Astrocyte of the spinal cord (primary cell): ENCODE measurements at places on chromosomes 2 and 18.

- no peak for DNase-seq
These were observed 185.9 kb downstream of the ZNF521 start for GRCh38 chr18:25166113-25166512.

DNA sequence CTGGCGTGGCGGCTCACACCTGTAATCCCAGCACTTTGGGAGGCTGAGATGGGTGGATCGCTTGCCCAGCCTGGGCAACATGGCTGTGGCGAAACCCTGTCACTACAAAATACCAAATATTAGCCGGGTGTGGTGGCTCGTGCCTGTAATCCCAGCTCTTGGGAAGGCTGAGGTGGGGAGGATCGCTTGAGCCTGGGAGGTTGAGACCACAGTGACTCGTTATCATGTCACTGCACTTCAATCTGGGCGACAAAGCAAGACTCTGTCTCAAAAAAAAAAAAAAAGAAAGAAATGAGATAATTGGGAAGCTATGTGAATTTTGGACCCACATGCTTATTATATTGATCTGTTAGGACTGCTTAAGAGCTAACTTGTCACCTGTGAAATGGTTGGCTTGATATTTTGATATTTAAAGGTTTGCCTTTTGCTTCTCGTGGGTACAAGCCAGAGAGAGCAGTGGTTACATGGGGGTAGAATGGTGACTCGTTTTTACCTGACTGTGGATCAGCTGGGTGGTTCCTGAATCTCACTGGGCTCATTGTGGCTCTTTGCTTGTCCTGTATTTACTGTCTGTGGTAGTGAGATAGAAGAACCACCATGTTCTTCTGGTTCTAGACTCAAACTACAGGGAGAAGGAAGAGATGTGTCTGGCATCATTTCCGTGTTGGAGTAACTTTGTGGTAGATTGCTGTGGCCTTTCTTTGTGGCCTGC is 28.9 kb downstream of the ZNF532 start:
- no peak for DNase-seq

- DNase-seq = no peak
These were observed 14.4 kb downstream of the PHLPP1 start for GRCh38 chr18:62729487-62730386.

- DNase-seq = no peak
These were observed 11.8 kb downstream of the WIPF1 start for GRCh38 chr2:174585657-174586252.

- DNase-seq = no peak
These were observed 33.1 kb downstream of the METTL4 start for GRCh38 chr18:2538236-2538635.

DNA sequence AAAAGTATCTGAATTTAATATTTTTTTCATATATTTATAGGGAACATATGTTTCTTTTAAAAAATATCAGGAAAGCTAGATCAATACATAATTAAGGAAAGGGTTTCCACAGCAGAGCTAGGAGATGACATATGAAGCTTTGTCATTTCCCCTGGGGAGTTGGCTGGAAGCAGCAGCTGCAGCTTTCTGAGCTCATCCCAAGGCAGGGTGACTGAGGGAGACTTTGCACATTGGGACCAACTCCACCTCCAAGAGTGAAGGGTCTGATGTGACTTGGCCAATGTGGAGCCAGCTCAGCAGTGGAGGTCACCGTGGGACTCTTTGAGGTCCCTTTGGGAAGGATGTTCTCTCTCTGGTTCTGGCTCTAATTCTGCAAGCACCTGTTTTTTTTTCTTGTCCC is 315.1 kb downstream of the RDH14 start:
- DNase-seq = no peak

GRCh38 chr2:224887141-224887540 is 155.1 kb downstream of the DOCK10 start:
- DNase-seq = peak; percentile 78

DNA sequence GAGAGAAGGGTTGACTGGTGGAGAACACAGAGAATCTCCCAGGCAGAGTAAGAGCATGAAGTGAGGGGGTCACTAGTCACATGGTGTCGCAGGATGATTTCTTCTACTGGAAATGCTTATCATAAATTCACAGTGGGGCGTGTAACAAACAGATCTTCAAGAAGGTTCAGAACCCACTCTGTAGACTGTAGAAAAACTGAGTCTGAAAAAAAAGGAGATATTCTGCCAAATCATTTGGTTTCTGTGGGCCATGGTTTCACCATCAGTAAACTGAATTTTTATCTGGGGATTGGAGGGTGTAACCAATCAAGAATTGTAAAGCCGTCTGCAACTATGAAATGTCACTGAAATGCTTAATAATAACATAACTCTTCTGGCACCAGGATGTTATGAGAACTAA is 15.0 kb downstream of the TPGS2 start:
- DNase-seq = no peak

- DNase-seq = no peak
These were observed 1.4 kb downstream of the ASB3 start for GRCh38 chr2:53785366-53785765.
